ENCODE measurements at places on chromosomes 1 and 21.
A peak's percentile ranks its signal among the peaks of the same experiment; 100 is the strongest.

DNA sequence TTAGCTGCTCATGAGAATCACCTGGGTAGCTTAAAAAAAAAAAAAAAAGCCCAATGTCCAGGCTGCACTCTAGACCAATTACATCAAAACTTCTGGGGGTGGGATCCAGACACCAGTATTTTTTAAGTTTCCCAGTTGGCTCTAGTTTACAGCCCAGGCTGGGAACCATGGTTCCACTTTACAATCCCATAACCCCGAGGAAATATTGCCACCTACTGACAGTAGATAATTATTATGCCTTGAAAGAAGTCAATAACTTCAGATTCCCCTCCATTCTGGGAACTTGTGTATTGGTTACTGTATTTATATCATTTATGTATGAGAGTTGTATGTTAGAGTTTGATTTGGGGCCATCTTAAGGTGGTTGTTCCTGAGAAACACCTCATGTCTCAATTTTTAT, 100.2 kb downstream of the SPATA46 start:
- DNase-seq = peak; percentile 5

- no peak for DNase-seq
These were observed 320.0 kb downstream of the CHRM3 start for GRCh38 chr1:239706245-239706892.

GRCh38 chr1:42679364-42679983, 2.7 kb upstream of the YBX1 start:
- no peak for DNase-seq

DNA sequence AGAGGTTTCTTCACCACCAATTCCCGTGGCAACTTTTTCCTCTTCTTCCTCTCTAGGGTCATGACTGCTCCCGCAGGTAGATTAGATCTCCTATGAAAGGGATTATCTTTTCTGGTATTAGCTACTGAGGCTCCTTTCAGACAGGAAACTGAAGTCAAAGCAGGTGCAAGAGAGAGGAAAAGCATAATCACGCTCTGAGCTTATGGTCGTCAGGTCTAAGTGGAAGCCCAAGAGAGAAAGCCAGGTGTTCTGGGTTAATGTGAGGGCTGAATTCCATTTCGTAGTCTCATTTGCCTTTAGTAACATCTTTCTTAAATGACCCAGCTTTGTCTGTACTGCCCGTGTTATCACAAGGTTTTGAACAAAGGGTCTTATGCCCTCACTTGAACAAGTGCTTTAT, 8.3 kb upstream of the MAP3K21 start:
- DNase-seq = no peak

DNA sequence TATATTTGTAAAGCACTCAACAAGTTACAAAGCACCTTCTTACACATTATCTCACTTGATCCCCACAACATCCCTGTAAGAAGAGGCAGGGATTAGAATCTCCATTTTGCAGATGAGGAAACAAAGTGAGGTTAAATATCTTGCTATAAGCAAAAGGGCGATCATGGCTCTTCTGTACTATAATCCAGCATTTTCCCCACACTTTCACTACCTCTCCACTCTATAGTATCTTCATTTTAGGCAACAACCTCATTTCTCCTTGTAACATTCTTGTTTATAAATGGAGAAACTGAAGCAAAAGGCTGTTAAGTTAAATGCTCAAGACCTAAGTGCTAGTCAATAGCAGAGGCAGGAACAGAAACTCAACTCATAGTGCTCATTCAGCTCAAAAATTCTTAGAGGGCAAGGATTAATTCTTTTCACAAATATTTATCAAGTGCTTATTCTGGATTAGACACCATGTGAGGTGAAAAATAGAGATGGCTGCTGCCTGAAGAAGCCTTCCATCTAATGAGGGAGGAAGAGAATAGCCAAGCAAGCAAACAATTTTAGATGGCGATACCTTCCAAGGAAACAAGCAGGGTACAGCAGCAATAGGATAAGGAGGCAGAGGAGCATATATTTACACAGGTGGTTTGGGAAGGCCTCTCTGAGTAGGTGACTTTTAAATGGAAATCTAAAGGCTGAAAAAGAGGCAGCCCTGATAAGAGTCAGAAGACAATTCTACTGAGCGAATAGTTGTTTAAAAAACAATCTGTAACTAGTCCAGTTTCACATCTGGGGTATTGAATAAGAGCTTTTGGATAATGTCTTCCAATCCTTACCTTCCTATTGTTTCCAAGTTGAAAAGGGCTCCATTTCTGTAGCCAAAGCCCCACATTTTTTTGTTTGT, 3.5 kb downstream of the ERRFI1 start:
- DNase-seq = no peak
